Activated CD4-positive, alpha-beta T cell treated with anti-CD3 and anti-CD28 coated beads, Interleukin-2, amount 50 U/mL, for 4 hours (primary cell): ENCODE measurements at places on chromosomes 1 and 21.

- DNase-seq = no peak
These were observed 623 bp downstream of the PTPRF start for GRCh38 chr1:43531107-43531905.

- DNase-seq = no peak
These were observed 92.8 kb upstream of the CDC42BPA start for GRCh38 chr1:227411066-227411465.

DNA sequence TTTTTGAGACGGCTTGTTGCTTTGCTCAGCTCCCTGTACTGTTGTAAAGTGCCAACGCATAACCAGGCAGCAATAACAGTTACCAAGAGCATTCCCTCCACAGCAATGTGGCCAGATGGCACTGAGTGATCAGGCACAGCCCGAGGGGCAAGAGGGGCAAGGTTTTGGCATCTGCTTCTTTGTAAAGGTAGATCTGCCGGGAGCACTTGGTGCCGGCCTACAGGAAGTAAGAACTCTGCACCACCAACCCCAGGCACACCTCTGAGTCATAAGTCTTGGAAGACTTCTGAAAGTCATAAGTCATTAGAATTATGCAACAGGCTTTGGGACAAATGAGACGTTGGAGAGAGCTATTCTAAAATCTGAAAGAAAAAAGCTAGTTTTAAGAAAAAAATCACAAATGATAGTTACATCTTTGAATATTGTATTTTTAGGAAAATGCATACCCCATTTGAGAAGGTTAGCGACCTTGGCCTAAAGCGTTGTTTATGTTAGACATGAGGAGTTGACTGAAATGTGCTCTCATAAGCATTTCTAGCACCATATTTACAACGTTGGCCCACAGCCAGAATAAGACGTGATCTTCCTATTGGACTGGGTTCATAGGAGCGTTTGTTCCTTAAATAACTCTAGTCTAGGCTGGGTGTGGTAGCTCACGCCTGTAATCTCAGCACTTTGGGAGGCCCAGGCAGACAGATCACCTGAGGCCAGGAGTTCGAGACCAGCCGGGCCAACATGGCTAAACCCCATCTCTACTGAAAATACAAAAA lies 37.7 kb upstream of the MAP10 start:
- DNase-seq = peak; percentile 1

DNA sequence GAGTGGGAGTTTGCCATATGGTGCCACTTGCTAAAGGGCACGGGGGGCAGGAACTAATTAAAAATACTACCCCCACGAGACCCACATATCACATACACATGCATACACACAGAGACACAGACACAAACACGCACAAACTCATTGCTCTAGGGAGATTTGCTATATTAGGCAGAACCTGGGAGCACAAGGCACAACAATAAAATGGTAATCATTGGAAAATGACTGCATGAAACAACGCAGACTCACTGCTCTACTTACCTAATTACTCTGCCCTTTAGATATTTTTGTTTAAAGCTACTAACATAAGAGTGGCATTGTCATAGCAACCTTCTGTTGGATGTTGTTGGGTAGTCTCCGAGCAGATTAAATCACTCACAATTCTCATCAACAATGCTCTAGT lies 20.3 kb upstream of the RGS4 start:
- no peak for DNase-seq

DNA sequence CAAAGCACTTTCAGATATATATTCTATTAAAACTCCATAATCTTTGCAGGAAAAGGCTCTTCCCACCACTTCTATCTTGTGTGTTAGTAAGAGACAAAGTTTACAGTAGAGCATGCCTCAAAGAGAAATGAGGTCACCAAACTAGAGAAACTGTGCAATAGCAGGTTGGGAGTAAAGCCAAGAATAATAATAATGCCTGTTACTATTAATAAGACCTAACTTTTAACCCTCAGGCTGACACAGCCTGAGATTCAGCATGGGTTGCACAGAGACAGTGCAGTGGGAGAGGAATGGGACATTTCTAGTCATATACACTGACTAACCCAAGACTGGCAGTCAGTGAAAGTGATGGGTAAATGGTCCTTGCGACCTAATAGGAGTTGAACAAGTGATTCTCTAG lies 320.2 kb upstream of the NFIA start:
- no peak for DNase-seq

DNA sequence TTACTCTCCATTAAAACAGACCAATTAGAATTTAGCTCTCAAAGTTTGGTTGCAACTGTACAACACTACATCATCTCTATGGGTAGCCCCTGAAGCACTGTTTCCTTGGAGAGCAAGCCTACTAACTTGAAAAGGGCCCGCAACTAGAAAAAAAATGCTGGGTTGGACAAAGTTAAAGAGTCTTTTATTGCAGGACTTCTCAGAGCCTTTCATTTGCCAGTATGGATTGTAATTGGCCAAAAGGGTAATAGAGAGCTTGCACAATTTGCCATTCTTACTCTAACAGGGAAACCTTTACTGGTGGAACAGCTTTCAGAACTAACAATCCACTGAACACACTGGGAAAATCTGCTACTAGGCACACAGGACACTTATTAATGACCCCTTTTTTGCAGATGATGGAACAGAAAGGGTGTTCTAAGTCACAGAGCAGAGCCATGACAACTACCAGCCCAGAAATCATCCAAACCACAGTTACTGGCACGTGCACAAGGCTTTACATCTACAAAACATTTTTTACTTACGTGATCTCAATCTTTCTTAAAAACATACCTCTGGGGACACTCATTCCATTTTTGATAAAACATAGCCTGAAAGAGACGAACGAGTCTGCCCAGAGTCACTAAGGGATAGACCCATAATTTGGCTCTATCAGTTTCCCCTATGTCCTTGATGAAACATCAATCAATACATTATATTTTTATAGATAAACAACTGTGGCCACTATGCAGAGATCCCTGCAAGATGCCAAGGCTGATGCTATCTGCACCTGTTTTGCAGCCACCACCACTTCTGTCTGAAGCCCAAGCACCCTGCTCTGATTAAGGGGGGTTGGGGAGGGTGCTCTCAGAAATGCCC lies 176.3 kb upstream of the EDN2 start:
- no peak for DNase-seq

DNA sequence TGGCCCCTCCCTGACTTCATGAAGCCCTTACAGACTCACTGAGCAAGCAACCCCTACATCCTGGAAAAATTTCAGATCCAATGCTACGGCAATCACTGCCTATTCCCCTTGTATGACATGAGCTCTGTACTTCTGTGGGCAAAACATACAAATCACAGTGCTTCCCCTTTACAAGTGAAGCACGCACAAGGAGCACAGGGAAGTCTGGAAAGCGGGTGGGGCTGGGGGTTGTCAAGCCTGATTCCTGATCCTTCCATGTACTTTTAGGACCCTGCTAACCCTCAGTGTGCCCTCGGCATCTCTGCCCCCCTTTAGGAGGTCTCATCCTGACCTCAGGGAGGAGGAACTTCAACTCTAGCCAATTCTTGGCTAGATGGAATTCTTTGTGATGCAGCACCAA lies 405.7 kb upstream of the POU3F1 start:
- no peak for DNase-seq

- no peak for DNase-seq
These were observed 2.8 kb downstream of the CAMK1G start for GRCh38 chr1:209586221-209586740.

DNA sequence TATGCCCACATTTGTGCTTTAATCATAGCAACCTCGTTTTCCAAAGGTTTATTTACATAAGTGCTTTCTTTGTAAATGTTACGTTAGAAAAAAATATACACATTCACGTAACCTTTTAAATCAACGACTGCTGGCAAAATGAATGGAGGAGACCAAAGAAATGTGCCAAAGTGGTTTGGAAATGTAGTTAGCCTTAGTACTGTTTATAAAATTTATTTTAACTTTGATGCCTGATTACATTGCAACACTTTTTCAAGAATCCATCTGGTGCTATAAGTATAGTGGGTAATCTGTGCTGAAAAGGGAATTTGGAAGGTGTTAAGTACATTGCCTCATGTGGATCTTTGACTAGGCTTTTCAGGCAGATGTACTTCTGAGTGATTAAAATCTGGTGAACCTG lies 108.9 kb downstream of the IFI44 start:
- DNase-seq = no peak

- DNase-seq = no peak
These were observed 30.0 kb upstream of the PADI6 start for GRCh38 chr1:17342014-17342441.

GRCh38 chr1:238642231-238642630 lies 744.1 kb upstream of the CHRM3 start:
- DNase-seq = no peak

GRCh38 chr21:36749935-36750575 lies 51.1 kb downstream of the SIM2 start:
- no peak for DNase-seq
